NCI-H510A treated with DMSO at 0.1 percent for 48 hours (cell line): ENCODE measurements at places on chromosomes 1 and 21.
A peak's percentile ranks its signal among the peaks of the same experiment; 100 is the strongest.

GRCh38 chr1:173392895-173393658 lies 84.1 kb upstream of the PRDX6 start:
- no peak for DNase-seq

DNA sequence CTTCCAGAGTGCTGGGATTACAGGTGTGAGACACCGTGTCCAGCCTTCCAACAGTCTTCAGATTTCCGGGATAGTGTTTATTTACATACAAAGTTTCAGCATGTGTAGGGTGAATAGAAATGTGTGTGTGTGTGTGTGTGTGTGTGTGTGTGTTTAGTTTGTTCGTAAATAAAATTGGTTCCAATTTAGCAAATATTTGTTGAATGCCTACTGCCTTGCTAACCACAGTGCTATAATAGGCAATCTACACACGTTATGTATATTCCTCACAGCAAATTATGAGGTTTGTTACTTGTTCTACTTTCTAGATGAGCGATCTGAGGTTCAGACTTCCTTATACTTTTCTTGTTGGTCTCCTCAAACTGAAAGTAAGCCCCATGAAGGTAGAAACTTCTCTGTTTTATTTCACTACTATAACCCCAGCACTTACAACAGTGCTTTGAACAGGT lies 32.8 kb upstream of the EPS15 start:
- DNase-seq: no peak

- DNase-seq: peak; percentile 6
Measured at GRCh38 chr1:242225767-242226573, 227.1 kb upstream of the MAP1LC3C start.

- no peak for DNase-seq
Measured at GRCh38 chr1:2314803-2315673, 76.3 kb downstream of the MORN1 start.

- DNase-seq: peak; percentile 84
Measured at GRCh38 chr1:89633800-89634625, 1.1 kb downstream of the LRRC8C start.

GRCh38 chr1:10644307-10645128 lies 151.9 kb downstream of the CASZ1 start:
- DNase-seq: no peak

GRCh38 chr1:246828818-246829217 lies 102.9 kb downstream of the AHCTF1 start:
- no peak for DNase-seq

GRCh38 chr1:205670611-205671430 lies 9.5 kb downstream of the SLC45A3 start:
- no peak for DNase-seq

DNA sequence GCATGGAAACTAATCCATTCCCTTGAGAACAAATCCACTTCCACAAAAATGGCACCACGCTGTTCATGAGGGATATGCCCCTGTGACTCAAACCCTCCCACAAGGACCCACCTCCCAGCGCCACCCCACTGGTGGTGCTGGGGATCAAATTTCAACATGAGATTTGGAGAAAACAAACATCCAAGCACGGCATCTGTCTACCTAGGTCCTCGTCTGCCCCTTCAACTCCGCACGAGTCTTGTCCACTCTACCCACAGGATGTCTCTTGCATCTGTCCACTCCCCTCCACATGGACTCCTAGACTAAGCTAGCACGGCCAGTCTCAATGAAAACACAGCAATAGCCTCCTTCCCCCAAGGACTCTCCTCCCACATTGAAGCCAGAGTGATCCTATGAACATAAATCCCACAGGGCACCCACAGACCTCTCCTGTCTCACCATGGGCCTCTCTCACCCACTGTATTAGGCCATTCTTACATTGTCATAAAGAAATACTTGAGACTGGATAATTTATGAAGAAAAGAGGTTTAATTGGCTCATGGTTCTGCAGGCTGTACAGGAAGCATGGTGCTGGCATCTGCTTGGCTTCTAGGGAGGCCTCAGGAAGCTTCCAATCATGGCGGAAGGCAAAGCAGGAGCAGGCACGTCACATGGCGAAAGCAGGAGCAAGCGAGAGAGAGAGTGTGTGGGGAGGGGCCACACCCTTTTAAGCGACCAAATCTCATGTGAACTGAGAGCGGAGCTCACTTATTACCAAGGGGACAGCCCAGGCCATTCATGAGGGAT lies 101.4 kb downstream of the TOMM20 start:
- no peak for DNase-seq

- DNase-seq: no peak
Measured at GRCh38 chr1:47951545-47952235, 45.5 kb downstream of the TRABD2B start.

- no peak for DNase-seq
Measured at GRCh38 chr21:25298512-25299491, 308.5 kb downstream of the MRPL39 start.

DNA sequence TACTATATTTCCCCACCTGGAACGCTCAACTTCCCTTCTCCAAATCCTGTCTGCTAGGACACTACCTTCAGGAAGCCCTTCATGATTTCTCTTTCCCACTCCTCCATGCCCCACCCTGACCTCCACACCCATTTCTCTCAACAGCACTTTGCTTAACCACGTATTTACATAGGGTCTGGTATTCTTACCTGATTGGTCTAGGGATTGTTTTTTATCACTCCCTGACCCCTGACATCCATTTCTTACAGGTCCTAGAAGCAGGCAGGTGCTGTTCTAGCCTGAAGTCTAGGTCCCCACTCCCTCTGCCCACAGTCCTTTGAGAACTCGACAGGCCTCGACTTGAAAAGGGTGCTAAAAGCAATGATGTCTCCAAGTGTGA lies 47.5 kb downstream of the DMAP1 start:
- no peak for DNase-seq

DNA sequence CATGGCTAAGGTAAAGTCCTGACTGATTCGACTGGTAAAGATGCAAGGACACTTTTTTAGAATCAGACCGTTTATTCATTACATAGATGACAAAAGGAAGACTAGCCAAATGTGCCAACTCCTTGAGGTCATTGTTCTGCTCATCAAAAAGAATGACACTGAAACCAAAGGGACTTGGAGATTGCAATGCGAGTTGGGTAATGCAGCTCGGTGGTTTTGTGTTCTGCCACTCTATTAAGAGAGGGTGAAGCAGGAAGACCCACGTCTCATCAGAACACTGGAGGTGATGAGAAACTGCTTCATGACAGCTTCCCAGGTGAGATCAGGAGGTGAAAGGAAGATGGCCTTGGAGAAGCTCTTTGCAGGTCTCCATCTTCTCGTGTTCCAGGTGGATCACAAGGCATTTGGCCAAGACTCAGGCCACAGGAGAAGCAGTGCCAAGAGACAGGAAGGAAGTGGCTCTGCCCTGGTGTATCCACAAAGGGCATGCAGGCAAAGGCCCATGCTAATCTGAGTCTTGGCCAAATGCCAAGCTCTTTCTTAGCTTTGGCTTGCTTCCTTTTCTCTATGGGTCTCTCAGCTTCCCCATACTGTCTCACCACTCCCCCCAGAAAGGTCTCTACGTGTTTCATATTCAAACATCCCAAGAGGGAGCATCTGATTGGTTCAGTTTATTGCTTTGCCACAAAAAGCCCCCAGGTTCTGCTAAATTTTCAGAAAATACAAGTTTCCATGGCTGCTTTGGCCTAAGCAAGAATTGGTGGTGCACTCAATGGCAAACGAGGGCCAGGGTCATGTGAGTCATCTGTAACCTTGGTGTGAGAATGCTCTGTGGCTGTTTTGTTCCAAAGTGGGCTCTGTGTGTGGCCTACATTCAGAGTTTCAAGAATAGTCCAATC lies 5.7 kb upstream of the CCT8 start:
- DNase-seq: no peak
